ENCODE measurements at places on chromosomes 2 and 18.

- no peak for DNase-seq
These were observed 2.0 kb upstream of the HK2 start for GRCh38 chr2:74831693-74832530.

GRCh38 chr2:158795195-158795924 is at the start of gene DAPL1:
Gene DAPL1 (plus strand): TSS chr2:158795317. CDS start chr2:158795373, 56 bp downstream.
- DNase-seq = no peak

- no peak for DNase-seq
These were observed 15.7 kb upstream of the MBP start for GRCh38 chr18:77148289-77148688.

- no peak for DNase-seq
These were observed 1038.9 kb upstream of the ZEB2 start for GRCh38 chr2:145558617-145559350.

- no peak for DNase-seq
These were observed 294.4 kb upstream of the HDAC4 start for GRCh38 chr2:239695106-239695727.

GRCh38 chr2:212539072-212539880 is 674 bp upstream of the ERBB4 start:
- DNase-seq = no peak

- DNase-seq = no peak
These were observed 819 bp upstream of the MAP3K2 start for GRCh38 chr2:127388423-127389164.

DNA sequence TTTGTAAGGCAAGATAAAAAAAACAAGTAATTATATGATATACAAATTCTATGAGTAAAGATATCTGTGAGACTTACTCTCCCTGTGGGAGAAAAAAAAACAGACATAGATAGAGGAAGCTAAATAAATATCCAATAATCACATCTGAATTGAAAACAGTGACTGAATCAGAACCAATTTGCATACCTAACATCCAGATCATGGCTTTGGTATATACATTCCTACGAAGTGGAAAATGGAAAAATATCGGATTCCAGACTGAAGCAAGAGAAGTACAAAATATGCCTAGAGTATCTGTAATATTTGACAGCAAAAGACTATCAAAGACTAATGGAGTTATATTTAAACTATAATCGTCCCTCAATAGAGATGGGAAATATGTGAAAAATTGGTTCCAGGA is 1108.1 kb upstream of the CHAC2 start:
- no peak for DNase-seq

DNA sequence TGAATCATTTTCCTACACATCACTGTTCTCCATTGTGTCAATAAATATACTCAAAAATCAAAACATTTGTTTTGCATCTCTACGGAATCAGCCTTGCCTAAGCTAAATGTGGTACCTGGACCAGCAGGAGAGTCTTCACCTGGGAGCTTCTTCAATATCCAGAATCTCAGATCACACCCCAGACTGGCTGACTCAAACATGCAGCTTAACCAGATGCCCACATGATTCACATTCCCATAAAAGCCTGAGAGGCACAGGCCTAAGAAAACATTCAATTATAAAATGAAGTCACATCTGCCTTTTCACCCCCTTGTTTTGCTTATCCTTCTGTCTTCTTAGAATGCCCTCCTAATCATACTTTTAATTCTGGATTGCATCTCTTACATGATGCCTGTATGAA is 1045.5 kb upstream of the NXPH2 start:
- DNase-seq = no peak

- no peak for DNase-seq
These were observed 50.7 kb downstream of the TRIP12 start for GRCh38 chr2:229870903-229871656.
